ENCODE measurements at places on chromosomes 11 and 22.

DNA sequence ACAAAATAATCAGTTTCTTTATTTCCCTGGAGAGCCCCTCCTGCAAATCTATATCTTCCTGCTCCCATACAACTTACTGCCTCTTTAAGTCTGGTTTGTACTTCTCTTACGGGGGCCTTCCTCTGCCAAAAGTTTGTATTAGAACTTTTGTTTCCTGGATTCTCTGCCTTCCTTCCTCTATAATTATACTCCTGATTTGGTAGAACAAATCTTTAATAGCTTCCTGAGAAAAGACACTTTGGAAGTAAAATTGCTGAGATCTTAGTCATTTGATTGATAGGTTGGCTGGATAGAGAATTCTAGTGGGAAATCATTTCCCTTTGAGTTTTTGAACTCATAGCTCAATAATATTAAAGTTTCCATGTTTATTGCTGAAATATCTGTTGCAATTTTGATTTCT is 499.2 kb downstream of the RAB38 start:
- DNase-seq: no peak

- DNase-seq: no peak
These were observed 71.9 kb upstream of the PPARA start for GRCh38 chr22:46078241-46079092.

DNA sequence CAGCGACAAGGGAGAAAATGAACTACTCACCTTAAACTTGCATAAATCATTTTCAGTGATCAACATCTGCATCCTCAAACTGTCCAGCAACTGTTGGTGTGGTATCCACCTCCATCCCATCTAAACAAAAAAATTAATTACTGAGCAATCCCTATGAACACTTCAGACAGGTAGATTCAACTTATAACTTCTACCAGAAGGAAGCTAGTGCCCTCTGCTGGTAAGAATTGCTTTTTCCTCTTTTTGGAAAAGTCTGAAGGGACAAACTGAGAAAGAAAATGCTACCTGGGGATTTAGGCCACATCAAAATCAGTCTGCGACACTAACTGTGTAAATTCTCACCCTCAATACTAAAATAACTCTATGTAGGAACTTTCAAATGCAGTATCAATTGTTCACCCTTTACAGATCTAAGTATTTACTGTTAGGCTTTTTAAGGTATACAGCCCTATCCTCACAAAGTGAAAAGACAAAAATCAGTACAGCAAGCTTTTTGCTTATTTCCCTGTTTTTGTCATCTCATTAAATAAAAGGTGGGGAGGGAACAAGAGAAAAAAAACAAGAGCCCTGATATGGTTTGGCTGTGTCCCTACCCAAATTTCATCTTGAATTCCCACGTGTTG is 17.9 kb downstream of the CLNS1A start:
- DNase-seq: peak; percentile 46

- no peak for DNase-seq
These were observed 358.2 kb downstream of the DDX10 start for GRCh38 chr11:109023036-109023435.

DNA sequence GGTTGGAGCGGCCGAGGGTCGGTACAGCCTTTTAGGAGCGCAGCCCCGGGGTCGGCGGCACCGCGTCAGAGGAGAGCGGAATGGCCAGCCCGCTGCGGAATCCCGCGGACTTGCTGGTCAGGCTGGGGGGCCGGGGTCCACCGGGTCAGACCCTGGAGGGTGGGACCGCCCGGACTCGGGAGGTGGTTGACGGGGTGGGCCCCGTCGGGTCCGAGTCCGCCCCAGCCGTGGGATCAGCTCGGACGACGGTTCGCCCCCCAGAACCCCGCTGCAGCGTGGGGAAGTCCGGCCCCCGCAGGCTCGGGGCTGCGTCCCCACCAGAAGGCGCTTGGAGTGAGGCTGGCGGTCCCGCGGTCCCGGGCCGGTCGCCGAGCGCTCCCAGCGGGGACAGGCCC is 301 bp upstream of the ADM2 start:
- DNase-seq: no peak

- DNase-seq: no peak
These were observed 7.6 kb downstream of the ATXN10 start for GRCh38 chr22:45678961-45679912.

GRCh38 chr22:49021131-49021925 is 806.3 kb downstream of the BRD1 start:
- no peak for DNase-seq

- no peak for DNase-seq
These were observed 20.0 kb upstream of the LIN7C start for GRCh38 chr11:27526535-27526934.

- DNase-seq: no peak
These were observed 530 bp downstream of the BBS1 start for GRCh38 chr11:66510990-66511339.

- no peak for DNase-seq
These were observed 463.3 kb downstream of the BUD13 start for GRCh38 chr11:116309446-116309845.
